Camera-type eye (tissue), 1 donor: ENCODE measurements at places on chromosomes 12 and 14. TPM values are rescaled to one million over a fixed set of nuclear protein-coding genes. Genes with fewer than 3 reads are reported as not detected.

KRT79 gene
- 0.66 TPM for total RNA-seq

ERBB3 gene
- total RNA-seq = 28.4 TPM

USP44 gene
- total RNA-seq = 2.2 TPM

ACOT6 gene
- total RNA-seq = not detected

IRAK3 gene
- 12.0 TPM for total RNA-seq

KRT3 gene
- total RNA-seq = 5.7 TPM

BCL7A gene
- 31.6 TPM for total RNA-seq

ZNF605 gene
- total RNA-seq = 25.1 TPM

ZDHHC22 gene
- total RNA-seq = 5.6 TPM

RPGRIP1 gene
- total RNA-seq = 32.9 TPM

TMEM121 gene
- total RNA-seq = 13.7 TPM

DLGAP5 gene
- 10.7 TPM for total RNA-seq

INF2 gene
- 43.8 TPM for total RNA-seq

SELPLG gene
- total RNA-seq = 2.9 TPM

TMEM52B gene
- not detected for total RNA-seq

GPR132 gene
- total RNA-seq = 0.66 TPM

SERPINA10 gene
- total RNA-seq = not detected

TCL1B gene
- not detected for total RNA-seq

PRB2 gene
- total RNA-seq = not detected

LRFN5 gene
- total RNA-seq = 28.9 TPM

ANKRD33 gene
- total RNA-seq = 4.2 TPM

KMT2D gene
- 81.4 TPM for total RNA-seq

MLF2 gene
- 153 TPM for total RNA-seq
